ENCODE measurements at places on chromosomes 12 and 14.

DNA sequence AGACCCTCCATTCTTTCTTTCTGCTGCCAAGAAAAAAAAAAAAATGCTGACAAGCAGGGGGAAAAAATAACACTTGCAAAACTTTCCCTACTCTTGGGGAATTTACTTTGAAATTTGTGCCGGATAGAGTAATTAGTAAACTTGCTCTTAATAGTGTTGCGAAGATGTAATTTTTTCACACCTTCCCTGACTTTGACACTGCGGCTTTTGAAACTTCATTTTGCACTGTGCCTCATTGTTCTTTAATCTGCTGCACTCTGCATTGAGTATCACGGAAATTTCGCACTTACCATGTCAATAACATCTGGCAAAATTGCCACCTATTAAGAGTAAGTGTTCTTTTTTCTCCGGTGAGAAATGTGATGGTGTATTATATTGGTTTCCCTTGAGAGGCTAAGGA is 596.1 kb downstream of the VRK1 start:
- no peak for ATAC-seq

DNA sequence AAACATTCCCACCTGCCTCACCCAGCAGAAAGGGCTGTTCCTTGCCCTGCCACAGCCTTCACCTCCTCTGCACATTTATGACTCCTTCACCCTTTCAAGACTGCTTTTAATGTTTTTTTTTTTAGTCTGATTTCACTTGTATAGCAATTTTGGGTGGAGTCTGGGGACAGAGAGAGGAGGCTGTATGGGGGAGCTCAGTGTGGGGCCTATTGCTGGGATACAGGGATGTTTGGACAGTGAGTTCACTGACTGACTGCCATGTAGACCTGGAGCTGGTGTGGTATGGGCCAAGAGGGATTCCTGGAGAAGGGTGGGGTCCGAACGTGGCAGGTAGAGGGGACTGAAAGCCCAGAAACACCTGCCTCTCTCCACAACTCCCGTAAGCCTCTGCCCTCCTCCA is 1.9 kb upstream of the KRT85 start:
- ATAC-seq, result no peak

DNA sequence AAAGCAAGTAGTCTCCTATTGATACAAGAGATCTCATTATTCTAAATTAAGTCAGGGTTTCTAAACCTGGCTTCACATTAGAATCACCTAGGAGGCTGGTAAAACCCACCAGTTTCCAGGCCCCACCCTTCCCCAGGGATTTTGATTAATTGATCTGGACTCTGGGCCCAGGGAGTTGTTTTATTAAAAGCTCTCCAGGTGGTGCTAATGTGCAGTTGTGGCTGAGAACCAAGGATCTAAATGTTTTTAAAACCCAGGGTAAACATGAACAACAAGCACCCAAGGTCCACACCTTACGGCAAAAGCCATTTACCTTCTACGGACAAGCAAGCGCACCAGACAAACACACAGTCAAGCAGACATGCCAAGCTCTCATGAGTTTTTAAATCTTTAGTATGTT is 73.9 kb downstream of the SLC2A13 start:
- no peak for ATAC-seq

- ATAC-seq, result no peak
Measured at GRCh38 chr12:30323008-30323407, 372.7 kb downstream of the IPO8 start.

DNA sequence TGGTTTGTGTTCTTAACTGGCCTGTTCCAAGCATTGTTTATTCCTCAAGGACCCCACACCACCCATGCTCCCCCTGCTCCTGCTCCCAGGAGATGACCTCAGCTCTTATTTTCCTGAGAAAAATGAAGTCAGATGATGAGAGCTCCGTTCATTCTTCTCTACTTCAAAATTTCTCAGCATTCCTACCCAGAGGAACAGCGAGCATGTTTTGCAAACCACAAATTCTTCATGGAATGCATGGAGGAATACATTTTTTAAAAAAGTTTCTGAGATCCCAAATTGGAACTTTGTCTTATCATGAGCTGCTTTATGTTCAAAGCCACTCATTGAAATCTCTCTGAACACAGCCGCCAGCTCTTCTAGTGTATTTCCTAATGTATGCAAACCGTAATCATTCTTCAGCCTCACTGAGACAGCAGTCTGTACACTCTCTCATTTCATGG is 44.9 kb downstream of the SYNE2 start:
- ATAC-seq, result no peak

DNA sequence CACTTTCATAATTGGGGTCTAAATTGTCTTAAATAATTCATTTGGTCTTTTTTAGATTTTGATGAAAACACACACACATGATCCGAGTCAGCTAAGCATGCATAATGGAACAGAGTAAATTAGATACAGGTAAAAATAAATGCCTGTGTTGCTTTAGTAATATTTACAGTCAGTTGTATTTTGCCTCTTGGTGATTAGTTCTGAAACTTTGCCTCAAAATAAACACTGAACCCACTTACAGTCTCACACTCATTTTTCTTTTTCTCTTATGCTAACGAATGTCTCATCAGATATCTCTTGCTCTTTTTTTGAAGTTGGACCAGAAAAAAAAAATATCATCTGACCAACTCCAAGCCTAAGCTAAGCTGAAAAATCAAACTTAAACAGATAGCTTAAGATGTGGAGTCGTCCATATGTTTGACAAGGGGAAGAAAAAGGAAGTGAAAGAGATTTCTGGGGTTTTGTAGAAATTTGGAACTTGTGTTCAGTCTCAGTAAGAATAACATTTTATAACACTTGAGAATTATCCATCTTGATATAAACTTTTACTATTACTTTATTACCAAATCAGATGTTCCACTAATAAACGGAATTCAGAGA is 592.5 kb downstream of the RPL10L start:
- no peak for ATAC-seq
